ENCODE measurements at places on chromosomes 16 and 17.

- no peak for DNase-seq
These were observed 29.6 kb downstream of the XPO6 start for GRCh38 chr16:28182183-28182582.

DNA sequence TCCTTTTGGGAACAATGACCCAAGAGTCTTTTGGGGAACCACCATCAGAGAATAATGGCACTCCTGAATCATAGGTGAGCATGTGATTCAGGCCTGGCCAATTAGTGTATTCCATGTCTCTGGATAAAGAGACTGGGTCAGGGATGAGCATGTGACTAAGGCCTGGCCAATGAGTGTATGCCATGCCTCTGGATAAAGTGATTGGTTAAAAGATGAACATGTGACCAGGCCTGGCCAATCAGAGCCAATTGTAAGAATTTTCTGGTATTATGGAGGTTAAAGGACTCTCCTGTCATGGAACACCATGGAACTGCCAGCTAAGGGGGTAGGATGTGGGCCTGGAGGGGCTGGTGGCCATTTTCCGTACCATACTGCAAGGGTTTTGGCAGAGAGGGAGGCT lies 194.3 kb downstream of the C16orf78 start:
- no peak for DNase-seq

GRCh38 chr17:58232707-58233156 lies 5.7 kb upstream of the LPO start:
- no peak for DNase-seq

- DNase-seq: no peak
These were observed 146.1 kb downstream of the GAS7 start for GRCh38 chr17:10052106-10052813.

DNA sequence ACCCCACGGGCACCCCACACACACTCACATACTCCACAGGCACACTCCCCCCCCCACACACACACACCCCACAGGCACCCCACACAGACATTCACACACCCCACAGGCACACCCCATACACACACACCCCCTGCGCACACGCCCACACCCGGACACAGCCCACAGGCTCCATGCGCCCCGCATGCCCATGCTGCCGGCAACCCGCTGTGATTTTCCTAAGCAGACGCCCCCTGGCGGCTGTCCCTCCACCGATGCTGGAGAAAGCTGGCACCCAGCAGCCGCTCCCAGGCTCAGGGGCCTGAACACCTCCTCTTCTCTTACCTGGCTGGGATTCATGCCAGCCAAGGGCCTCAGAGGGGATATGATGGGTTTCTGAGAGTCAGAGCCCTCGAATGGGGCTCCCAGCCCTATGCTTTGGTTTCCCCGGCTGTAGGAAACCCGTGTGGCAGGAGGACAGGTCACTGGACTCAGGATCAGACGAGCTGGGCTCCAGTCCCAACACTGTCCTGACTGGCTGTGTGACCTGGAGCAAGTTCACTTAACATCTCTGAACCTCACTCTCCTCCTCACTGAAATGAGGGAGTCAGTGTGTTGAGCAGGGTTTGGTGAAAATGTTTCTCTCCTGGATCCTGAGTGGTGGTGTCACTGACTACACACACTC lies 19.6 kb upstream of the TNFRSF13B start:
- DNase-seq: peak; percentile 71

GRCh38 chr17:12358477-12358876 lies 307.2 kb upstream of the MYOCD start:
- DNase-seq: no peak

GRCh38 chr16:72786606-72787005 lies 261.3 kb downstream of the ZFHX3 start:
- no peak for DNase-seq

DNA sequence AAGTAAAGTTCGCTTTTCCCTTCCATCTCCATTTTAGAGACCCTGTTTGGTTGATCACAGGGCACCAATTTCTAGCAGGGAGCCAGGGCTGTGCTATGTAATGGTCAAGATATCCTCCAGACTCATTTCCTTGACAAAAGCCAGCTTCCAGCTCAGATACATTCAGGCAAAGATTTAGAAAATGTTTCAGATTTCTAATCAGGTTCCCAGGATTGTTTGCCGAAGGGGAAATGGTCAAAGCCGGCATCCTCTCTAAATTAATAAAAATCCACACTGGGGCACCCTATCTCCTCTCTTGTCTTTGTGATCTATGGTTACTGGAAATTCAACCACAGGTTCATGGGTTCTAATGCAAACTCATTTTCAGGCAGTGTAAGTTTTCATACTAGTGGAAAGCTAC lies 686.8 kb upstream of the KIF2B start:
- no peak for DNase-seq

Data from activated CD4-positive, alpha-beta T cell treated with anti-CD3 and anti-CD28 coated beads for 1 hour (primary cell).